ENCODE measurements at places on chromosomes 1 and 21.

DNA sequence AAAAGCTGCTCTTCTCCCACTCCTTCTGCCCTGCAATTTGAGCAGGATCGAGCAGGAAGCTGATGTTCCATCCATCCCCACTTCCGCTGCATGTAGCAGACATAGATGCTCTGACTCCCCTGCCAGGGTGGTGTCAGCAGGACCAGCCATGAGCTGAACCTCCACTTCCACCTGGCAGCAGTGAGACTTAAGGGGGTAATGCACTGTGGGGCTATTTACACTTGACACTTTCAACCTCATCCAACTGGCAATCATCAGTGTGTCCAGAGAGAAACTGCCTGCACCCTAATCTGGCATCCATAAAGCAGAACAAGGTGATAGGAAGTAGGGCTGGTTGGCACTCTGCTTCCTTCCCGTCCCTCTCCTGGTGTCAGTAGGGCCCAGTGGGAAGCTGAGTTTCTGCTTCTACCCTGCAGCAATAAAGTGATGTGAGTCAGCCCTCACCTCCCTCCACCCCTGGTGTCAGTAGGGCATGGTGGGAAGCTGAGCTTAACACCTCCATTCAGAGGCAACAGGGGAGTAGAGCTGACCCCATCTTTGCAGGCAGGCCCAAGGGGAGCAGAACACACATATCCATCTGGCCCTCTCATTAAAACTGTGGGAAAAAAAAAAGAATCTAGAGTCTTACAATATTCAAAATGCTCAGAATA lies 272.3 kb downstream of the PTPRU start:
- DNase-seq = no peak

- DNase-seq = no peak
These were observed 14.7 kb upstream of the SLC19A1 start for GRCh38 chr21:45556645-45557615.

DNA sequence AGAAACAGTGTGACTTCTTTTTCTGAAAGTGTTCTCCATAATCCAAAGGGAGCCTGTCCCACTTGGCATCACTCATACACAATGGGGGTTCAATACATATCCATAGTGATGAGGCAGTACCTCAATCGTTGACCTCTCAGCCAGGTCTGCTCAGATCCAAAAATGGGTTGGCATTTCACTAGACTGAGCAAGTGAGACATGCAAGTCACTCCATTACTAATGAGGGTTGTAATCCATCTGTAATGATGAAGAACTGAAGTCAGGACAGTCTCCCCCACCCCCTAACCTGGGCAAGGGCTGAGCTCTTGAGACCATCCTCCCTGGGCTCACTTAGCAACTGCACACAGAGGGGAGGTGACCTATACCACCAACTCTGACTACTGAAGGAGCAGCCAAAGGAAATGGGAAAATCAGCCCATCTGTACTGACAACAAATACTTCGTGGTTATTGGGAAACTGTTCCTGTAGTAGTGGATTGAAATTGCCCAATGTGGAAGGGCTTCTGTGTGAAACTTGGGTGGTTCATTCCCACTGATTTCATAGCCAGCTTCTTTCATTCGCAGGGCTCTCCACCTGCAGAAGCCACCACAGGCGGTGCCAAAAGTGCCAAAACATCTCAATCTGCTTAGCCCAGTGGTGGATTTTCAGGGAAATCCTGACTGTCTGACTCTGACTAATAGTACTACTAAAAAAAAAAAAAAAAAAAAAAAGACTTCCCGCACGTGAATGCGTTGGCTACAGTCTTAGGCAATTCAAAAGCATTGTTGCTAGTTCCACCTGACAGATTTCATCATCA lies 5.0 kb downstream of the NGF start:
- DNase-seq = no peak

DNA sequence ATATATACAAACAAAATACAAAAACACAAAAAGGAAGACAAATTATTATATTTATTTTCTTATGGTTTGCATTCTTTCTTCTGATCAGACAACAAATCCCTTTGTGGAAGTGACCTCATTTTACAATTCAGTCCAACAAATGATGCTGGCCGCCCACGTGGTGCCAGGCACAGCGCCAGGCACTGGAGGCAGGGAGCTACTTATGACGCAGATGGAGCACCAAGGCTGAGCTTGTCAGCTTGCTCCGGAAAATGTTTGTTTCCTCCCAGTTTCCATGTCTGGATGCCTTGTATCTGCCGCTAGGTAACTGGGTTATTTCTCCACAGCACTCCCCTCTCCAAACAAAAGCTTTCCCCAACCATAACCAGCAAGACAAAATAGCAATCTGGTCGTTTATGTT lies 30.7 kb upstream of the CD34 start:
- DNase-seq = no peak

DNA sequence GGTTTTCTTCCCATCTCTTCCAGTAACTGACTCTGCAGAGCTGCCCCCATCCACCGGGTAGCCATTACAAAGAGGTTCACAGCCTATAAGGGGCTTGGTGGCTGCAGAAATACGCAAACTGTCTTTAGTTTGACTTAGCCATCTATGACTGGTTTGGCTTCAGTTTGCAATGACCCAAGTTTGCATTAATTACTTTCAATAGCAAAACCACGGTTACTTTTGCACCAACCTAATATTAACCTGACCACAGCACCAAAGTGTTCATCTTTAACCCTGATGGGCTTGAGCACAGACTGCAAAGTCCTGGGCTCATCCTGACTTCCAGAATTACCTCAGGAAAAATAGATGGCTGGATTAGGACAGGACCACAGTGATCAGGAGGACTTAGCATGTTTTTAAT lies 2.2 kb upstream of the HAO2 start:
- DNase-seq = no peak

DNA sequence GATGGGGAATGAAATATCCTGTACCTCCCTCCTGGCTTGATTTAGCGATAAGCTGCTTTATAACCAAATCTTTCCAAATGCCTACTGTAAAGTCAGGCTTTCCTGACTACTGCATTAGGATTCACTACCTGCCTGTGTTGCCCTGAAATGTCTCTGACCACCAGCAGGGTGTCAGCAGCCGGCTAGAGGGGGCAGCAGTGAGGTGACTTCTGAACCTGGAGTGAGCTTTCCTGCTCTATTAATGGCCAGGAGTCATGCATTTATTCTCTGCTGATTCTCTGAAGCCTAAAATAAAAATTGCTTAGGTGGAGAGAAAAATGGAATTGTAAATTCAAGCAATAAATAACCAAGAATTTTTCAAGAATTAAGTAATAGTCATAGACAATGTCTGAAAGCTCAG lies 2.5 kb downstream of the BACE2 start:
- DNase-seq = no peak

- DNase-seq = no peak
These were observed 36.6 kb upstream of the NHLH2 start for GRCh38 chr1:115877511-115877910.

GRCh38 chr1:186925881-186926669 lies 97.3 kb downstream of the PLA2G4A start:
- no peak for DNase-seq

- DNase-seq = no peak
These were observed 2.8 kb upstream of the ENAH start for GRCh38 chr1:225655509-225656258.

- DNase-seq = no peak
These were observed 98.4 kb downstream of the PDE9A start for GRCh38 chr21:42751866-42752265.

- DNase-seq = no peak
These were observed 23.7 kb downstream of the IRF2BP2 start for GRCh38 chr1:234586304-234586703.

DNA sequence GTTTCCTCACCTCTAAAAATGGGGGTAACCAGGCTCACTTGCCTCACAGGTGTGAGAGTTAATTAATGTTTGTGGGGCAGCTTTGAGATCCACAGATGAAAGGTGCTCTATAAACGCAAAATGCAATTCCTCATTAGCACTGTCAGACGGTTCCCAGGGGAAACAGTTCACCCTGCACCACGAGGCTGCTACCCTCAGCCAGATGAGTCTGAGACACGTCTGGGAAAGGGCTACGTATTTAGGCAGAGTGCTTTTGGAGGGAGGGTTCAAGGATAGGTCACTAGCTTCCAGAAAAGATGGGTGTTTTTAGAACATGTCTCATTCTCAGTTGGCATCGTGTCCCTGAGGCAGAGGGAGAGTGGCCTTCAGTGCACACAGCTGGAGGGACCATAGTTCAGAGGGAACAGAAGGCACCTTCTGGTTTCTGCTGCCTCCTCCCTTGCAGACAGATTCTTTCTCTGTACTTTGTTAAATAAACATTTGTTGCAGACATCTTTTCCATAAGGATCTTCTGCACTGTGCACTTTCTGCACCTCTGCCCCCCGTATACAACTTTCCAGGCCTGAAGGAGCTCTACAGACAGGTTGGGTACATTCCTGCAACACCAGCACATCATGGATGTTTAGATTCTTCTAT lies 139.9 kb downstream of the CLIC6 start:
- DNase-seq = no peak

DNA sequence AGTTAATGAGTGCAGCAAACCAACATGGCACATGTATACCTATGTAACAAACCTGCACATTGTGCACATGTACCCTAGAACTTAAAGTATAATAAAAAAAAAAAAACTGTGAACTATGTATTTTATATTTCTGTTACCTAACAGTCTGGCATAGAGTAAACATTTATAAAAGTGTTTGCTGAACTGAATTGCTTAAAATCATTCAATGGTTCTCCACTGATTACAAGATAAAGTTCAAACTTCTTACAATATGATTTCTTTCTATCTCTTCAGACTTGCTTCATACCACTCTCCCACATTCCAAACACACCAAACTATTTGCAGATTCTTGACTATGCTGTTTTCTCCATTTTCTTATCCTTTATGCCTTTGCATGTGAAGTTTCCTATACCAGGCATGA lies 89.9 kb downstream of the UROD start:
- no peak for DNase-seq

DNA sequence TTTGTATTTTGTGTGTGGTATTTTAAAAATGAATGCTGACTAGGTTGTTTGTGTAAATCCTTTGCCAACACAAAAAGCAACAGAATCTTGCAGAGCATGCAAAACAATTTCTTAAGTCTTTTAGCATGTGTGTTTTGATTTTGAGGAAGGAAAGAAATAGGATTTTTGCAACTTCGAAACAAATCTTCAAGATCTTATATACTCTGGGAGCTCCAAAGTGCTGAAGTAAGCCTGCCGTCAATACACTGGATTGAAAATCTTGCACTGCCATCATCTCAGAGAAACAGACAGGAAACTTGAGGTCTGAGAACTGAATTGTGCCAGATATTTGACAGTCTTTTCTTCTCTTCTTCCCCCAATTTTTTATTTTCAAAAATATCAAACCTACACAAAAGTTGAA lies 29.3 kb upstream of the DISP1 start:
- no peak for DNase-seq

GRCh38 chr1:55334160-55334559 lies 119.0 kb upstream of the USP24 start:
- no peak for DNase-seq

- DNase-seq = no peak
These were observed 101.5 kb upstream of the TLR5 start for GRCh38 chr1:223244366-223245103.

DNA sequence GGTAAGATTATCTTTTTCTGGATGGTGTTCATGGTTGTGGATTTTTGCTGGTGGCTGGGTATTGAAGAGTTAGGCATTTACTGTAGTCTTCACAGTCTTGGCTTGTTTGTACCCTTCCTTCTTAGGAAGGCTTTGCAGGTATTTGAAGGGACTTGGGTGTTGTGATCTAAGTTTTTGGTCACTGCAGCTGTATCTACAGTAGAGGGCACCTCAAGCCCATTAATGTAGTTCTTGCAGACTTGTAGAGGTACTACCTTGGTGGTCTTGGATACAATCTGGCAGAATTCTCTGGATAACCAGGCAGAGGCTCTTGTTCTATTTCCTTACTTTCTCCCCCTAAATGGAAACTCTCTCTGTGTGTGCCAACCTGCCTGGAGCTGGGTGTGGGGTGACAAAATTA lies 155.8 kb upstream of the BRINP3 start:
- no peak for DNase-seq
